Stomach (tissue), 19 donors: ENCODE measurements at places on chromosomes 4 and X. TPM values are rescaled to one million over a fixed set of nuclear protein-coding genes. Genes with fewer than 3 reads are reported as not detected.
A peak's percentile ranks its signal among the peaks of the same experiment; 100 is the strongest.

The G6PD gene
- total RNA-seq: 41.7 TPM

The TEX13D gene
- not detected for total RNA-seq

The CT45A2 gene
- total RNA-seq: not detected

DNA sequence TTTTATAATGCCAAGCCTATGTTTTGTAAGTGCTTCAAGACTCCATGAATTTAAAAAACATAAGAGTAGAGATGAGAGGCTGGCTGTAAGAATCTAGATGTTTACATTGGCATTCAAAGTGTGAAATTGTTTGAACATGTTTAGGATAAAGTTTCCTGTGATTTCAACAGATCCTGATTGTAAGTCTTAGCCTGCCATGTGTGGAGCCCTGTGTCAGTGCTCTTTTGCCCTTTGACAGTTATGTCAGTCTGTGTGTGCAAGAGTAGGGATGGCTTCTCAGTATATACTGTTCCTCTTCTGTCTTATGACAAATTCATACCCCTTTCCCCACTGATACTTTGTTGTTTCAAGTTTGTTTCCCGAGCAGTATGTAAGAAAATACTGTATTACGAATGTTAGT, 68.2 kb downstream of the USP9X start:
- no peak for DNase-seq

GRCh38 chrX:10685923-10686595, 65.7 kb upstream of the MID1 start:
- DNase-seq: no peak

DNA sequence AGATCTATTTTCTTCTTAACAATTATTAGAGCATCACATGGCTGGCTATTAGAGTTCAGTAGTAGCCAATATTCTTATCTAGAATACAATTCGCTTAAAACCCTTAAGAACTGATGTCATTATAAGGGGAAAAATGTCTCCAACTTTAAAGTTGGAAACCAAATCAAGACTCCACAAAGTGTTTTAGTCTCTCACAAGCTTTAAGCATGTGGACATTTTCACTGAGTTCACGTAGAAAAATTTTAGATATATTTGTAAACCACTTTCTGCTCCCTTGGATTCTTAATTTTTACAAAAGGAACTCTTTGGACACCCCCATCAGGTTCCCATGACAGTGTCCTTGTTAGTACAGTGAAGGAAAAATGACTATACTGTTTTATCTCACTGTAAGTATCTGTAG, 123.9 kb upstream of the NAP1L5 start:
- DNase-seq: no peak

DNA sequence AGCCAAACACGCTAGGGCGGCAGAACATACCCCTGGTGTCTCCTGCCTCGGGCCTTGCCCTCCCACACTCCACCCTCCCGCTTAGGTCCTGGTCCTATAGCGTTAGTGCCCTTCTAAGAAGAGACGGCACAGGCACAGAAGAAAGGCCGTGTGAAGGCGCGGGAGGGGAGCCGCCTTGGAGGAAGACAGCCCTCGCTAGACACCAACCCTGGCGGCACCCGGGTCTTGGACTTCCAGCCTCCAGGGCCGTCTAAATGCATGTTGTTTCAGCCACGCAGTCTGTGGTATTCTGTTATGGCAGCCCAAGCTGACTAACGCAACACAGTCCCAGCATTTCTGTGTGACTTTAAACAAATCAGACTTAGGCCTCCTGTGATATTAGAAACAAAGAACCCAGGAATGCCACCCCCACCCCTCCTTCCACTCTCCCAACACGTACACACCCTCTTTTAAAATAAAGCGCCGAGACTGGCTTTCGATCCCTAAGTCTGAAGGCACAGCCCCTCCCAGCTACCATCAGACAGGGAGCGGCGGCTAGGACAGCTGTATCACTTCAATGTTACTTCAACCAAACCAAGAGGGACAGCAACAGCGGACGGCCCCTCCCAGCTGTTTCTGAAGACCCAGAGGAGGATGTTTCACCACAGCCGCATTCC, 128.0 kb downstream of the AFAP1 start:
- peak; percentile 89 for DNase-seq

GRCh38 chr4:184386271-184386781, 88.0 kb downstream of the IRF2 start:
- DNase-seq: peak; percentile 61

GRCh38 chr4:169645627-169646026, 25.2 kb downstream of the CLCN3 start:
- DNase-seq: no peak

- peak; percentile 75 for DNase-seq
Observed at GRCh38 chr4:10115797-10116568, 616 bp downstream of the WDR1 start.

GRCh38 chr4:25811841-25812240, 50.9 kb downstream of the SEL1L3 start:
- no peak for DNase-seq

GRCh38 chr4:8238036-8238511, 31.5 kb upstream of the HTRA3 start:
- peak; percentile 63 for DNase-seq
